ENCODE measurements at places on chromosomes 5 and 9.

GRCh38 chr9:68507130-68507805 lies 33.4 kb downstream of the TMEM252 start:
- no peak for DNase-seq

DNA sequence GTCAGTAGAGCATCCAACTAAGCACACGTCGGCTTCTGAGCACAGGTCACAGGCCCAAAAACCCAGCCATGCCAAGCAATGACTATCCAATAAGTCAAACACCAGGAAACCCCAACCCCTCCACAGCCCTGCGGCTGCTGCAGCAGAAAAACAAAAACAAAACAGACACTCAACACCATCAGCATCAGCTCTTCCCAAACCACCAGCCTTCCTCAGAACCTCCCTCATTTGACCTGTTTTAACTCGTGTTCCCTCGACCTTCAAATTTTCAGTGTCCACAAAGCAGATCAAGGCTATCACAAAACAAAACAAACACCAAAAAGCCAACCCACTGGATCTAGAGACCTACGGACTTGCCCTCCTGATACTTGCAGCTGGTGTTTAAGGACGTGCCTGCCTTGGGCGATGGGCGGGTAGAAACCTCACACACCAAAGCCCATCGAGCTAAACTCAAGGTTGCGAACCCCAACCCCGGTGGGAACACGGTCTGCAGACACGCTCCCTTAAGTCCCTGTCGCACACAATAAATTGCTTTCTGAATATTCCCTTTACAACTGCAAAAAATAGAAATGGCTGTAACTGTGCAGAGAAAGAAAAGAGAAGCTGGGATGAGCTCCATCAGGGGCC lies 247.1 kb upstream of the ANKRD55 start:
- no peak for DNase-seq

DNA sequence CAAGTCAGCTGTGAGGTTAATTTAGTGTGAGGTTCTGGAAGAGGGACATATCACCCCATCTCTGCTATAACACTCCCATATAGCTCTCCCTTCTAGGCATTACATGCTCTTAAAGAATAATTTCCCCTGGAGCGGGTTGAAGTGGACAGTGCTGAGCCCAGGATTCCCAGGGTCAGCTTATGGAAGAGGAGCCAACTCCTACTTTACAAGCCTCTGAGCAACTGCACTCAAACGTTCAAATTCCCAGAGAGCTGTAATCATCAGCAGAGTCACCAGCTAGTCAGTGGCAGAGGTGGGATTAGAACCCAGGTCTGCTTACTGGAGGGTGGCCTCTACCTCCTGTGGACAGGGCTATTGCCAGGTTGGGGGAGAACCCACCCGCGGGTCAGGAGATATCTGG lies 1.4 kb downstream of the NEURL1B start:
- no peak for DNase-seq

DNA sequence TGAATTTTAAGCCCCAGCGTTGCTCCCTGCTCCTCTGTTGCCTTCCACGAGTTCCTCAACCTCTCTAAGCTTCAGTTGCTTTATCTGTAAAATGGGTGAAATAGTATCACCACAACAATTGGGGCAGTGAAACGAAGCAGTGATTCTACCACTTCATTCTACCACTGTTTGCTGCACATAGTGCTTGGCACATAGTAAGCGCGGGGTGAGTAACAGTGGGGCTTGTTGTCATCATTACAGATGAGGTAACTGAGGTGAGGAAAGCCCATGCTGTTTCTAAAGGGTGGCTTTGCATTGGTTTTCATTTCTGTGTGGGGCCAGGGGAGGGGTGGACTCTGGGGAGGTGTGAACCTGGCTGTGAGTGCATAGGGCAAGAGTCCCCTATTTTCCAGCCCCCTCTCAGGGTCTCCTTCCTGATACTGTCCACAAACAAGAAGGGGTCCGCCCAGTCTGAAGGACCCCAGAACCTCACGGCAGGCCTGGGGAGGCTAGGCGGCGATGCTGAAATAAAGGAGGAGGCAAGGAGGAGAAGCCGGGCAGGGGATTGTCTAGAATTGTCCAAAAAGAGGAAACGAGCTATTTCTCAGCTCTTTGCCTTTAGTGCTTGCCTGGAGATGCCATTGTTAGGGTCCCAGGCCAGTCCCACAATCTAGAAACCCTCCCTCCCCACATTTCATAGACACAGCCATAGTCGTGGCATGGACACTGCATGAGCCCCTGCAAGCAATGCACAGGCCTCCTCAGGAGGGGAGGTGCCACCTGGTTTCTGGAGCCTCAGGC lies 65.6 kb downstream of the IL6ST start:
- no peak for DNase-seq

DNA sequence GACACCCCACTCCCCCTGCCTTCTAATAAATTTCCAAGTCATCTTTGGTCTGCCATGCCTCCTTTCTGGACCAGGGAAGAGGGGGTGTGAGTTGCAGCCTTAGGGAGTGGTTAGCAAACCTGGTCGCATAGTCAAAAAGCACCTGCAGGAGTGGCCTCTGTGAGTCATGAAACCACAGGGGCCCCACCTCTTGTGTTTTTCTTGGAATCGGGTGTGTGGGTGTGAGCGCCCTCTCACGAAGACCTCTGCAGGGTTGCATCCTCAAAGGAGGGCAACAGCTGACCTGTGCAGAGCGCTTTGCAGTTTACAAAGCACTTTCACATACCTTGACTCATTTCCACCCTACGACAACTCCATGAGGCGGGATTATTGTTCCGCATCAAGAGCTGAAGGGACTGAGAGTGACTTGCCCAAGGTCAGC lies 36.8 kb upstream of the TEX48 start:
- DNase-seq, result no peak

GRCh38 chr5:177539411-177539810 lies 15.0 kb downstream of the FAM193B start:
- DNase-seq, result no peak

DNA sequence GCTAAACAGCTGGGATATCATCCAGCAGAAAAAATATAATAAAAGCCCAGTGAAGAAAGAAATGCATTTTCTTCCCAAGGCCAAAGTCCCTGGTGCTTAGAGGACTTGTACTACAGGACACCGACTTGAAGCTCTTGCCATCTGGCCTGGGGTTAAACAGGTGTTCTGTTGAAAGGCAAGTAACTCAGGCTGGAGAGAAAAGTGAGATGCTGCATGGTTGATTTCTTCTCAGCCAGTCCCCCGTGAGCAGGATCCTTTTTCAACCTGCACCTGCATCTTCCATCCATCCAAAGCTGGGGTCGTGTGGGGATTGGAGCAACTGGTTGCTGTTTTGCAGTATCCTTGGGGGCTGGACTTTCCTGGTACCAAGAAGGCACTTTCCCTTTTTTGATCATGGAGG lies 146.1 kb upstream of the RPS23 start:
- DNase-seq, result no peak

GRCh38 chr9:18438951-18439350 lies 35.0 kb upstream of the ADAMTSL1 start:
- DNase-seq, result no peak

GRCh38 chr9:124392871-124393460 lies 22.3 kb downstream of the PSMB7 start:
- peak; percentile 85 for DNase-seq

DNA sequence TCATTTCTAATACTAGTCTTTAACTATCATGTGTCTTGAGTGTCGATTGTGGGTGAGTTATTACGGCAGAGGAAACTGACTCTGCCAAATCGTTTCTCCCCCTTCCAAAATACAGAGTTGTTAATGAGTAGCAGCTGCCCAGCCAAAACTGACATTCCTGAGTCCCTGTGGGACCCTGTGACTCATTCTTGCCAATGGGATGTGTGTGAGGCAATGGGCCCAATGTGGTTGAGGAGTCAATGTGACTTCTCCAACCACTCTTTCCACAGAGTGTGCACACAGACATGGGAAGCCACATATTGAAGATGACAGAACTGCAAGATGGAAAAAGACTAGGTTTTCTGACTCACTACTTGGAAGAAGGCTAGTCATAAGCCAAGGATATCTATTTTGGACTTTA lies 434.7 kb downstream of the DTWD2 start:
- DNase-seq, result no peak

DNA sequence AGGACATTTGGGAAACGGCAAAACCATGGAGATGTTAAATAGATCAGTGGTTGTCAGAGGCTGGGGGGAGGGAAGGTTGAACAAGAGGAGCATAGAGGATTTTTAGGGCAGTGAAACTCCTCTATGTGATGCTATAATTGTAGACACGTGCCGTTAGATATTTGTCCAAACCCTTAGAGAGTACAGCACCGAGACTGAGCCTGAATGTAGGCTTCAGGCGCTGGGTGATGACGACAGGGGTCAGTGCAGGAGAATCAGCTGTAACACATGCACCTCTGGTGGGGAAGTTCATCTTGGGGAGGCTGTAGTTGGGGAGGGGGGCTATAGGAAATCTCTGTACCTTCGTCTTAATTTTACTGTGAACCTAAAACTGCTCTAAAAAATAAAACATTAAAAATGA lies 22.2 kb upstream of the CLPTM1L start:
- DNase-seq, result no peak

DNA sequence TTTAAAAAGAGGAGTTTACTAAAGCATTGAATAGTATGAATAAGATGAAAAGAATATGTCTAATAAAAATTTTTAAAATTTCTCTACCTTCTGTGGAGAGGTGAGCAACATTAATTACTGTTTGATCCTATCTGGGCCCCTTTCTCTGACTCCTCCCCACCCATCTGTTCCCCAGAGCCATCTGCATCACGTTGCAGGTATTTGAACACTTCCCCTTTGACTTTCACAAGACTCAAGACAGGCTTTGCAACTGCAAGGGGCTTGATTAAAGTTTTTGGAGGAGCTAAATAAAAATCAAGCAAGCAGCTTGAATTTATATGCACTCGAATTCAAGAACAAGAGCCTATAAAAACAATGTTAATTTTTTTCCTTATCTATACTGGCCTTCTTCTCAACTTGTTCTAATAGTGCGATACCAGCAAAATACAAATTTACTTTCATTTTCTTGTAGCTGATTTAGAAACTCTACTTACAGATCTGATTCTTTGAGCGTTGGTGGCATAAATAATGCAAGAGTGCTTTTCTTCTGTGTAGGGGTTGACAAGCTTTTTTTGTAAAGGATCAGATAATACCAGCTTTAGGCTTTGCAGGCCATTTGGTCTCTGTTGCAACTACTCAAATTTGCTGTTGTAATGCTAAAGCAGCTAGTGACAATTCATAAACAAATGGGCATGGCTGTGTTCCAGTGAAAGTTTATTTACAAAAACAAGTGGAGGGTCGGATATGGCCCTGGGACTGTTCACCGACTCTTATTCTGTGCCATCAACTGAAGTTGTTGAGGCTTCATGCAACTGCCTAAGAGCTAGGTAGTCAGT lies 21.2 kb downstream of the TXNDC8 start:
- DNase-seq, result no peak

GRCh38 chr5:3889412-3890142 lies 293.9 kb downstream of the IRX1 start:
- DNase-seq, result no peak

DNA sequence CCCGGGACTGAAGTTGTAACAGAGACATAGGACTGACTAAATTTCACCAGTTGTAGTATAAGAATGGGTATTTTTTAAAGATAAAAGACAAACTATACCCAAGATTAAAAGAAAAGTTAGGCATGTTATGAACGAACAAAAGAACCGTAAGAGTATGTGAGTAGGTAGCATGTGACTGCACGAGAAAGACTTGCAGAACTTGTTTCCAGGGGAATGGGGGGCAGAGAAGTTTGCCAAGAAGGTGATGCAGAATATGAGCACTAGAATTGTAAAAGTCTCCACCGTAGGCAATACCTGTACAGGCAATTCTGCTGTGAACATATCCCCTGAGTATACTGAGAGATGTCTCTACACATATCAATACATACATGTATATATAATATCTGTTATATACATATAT lies 614.7 kb downstream of the PRELID2 start:
- no peak for DNase-seq

GRCh38 chr5:129271308-129271707 lies 176.8 kb downstream of the ISOC1 start:
- peak; percentile 30 for DNase-seq

DNA sequence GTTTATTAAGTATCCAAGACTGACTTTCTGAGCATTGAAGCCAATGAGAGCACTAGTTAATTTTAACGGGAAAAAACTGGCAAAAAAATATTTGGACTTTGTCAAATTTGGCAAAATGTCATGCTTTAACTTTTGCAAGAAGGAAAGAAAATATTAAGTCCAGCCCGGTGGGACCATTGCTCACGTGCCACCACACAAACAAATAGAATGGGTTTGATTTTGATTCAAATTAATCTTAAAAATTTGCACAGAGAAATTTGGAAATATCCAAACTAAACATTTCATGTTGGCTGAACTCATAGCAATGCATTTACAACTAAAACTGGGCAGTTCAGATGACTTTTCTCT lies 302.2 kb downstream of the EBF1 start:
- no peak for DNase-seq

DNA sequence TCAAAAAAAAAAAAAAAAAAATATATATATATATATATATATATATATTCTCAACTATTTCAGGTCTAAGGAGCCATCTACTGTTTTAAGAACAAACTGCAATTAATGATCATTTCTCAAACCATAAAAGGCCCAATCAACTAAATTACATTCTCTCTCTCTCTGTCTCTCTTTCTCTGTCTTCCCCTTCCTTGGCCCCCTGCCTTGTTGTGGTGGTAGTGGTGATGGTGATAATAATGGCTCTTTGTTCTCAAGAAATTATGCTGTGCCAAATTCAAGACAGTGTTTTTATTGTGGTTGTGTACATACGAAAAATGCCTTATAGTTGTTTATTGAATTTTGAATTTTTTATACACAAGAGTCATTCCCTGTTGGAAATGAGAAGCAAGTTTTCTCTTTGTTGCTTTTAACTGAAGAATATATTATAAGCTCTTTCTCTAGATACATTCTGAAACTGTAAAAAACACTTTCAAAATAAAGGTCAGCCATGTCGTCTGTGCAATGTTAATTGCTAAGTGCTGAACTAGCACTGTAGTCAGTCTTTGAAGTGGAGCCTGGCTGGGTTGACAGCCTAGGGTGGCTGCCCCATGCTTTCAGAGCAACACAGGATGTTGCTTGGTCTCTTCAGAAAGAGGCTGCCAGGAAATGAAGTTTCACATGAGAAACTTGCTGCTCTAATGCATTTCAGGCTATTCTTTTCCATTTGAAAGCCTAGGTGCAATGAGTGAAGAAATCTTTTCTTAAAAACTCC lies 96.0 kb downstream of the HINT1 start:
- peak; percentile 92 for DNase-seq
